ENCODE measurements at places on chromosomes 4 and X.

- no peak for DNase-seq
Measured at GRCh38 chr4:9970399-9971011, 50.8 kb downstream of the SLC2A9 start.

GRCh38 chr4:100682477-100683218 is 164.8 kb upstream of the EMCN start:
- DNase-seq = peak; percentile 49

DNA sequence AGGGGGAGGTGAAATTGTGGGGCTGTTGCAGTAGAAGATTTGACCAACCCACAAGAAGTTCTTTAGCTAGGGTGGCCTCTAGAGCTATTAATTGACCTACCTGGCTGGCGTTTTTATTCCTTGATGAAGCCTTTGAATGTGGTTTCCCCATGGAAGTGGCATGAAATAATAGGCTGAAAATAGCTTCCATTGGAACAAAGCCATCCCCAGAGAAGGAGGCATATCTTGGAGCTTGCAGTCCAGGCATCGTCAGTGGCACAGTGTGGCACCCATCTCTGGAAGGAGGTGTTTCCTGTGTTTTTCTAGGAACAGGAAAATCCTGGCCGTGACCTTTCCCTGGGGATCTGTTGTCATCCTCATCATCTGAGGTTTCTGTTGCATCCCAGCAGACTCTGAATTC is 96.3 kb upstream of the WDR1 start:
- DNase-seq = no peak

GRCh38 chr4:152626790-152627189 is 53.0 kb downstream of the TMEM154 start:
- DNase-seq = no peak

All from H9 (cell line).